Heart left ventricle (tissue), 16 donors: ENCODE measurements at places on chromosomes 11 and 22.

DNA sequence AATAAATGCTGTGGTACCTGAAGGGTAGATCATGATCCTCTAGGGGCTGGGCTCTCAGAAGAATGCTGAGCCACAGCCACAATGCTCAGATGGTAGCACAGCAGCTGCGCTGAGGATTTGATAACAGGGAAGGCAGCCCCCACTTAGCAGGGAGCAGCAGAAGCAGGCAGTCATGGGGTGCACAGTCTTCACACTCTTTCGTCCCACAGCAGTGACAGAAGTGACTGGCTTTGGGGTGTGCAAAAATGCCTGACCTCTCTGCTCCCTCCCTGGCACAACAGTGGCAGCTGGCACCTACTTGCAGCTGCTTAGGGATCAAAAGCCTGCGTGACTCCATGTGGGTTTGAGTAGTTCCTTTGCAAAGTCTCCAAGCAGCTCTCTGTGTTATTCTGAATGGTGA lies 1349.8 kb upstream of the RAG2 start:
- no peaks in the 10 kb centered on the region for H3K27me3 ChIP-seq
- no peaks in the 10 kb centered on the region for H3K4me1 ChIP-seq
- H3K4me3 ChIP-seq: no peak overlapping the region
- no peak for DNase-seq
- no peaks in the 10 kb centered on the region for H3K36me3 ChIP-seq

DNA sequence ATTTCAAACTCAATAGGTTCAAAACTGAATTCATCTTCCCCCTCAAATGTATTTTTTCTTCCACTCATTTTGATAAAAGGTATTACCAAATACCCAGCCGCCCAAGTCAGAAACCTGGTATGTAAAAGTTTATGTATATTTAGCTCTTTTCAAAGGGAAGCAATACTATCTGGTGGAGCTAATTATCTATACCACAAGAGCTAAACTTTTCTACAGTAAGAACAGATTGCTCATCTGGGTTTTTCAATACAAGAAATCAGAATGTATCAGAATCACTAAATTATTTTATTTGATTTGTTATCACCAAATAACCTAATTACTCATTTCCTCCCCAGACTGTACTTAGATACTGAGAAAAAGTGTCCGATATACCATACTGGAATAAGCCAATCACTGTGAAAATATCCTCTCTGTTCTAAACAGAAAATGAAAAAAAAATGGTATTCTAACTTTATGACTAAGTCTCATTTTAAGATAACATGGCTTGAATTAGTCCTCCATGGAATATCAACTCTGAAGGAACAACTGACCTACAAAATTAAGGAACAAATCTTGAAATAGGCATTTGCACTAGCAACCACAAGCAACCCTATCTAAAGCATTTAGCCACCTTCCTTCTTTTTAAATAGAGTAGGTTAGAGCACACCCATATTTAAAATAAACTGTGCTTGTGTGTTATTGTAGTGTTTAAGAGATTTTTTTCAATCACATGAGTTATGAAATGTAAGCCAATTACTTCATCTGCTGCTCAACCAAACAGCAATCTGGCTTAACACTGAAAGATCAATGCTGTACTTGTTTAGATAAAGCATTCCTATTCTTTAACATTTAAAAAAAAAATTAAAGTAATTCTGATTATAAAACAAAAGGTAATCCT lies 35.0 kb downstream of the RDX start:
- no peaks in the 10 kb centered on the region for H3K4me1 ChIP-seq
- no peak for DNase-seq
- H3K36me3 ChIP-seq: peaks cover 75% of the 10 kb centered on the region
- H3K4me3 ChIP-seq: no peak overlapping the region
- H3K27me3 ChIP-seq: no peaks in the 10 kb centered on the region

- H3K4me3 ChIP-seq: no peak overlapping the region
- H3K4me1 ChIP-seq: no peaks in the 10 kb centered on the region
- no peak for DNase-seq
- H3K27ac ChIP-seq: no peak overlapping the region
- H3K36me3 ChIP-seq: no peaks in the 10 kb centered on the region
- no peaks in the 10 kb centered on the region for H3K27me3 ChIP-seq
Measured at GRCh38 chr11:17244046-17244445, 32.5 kb upstream of the NUCB2 start.

DNA sequence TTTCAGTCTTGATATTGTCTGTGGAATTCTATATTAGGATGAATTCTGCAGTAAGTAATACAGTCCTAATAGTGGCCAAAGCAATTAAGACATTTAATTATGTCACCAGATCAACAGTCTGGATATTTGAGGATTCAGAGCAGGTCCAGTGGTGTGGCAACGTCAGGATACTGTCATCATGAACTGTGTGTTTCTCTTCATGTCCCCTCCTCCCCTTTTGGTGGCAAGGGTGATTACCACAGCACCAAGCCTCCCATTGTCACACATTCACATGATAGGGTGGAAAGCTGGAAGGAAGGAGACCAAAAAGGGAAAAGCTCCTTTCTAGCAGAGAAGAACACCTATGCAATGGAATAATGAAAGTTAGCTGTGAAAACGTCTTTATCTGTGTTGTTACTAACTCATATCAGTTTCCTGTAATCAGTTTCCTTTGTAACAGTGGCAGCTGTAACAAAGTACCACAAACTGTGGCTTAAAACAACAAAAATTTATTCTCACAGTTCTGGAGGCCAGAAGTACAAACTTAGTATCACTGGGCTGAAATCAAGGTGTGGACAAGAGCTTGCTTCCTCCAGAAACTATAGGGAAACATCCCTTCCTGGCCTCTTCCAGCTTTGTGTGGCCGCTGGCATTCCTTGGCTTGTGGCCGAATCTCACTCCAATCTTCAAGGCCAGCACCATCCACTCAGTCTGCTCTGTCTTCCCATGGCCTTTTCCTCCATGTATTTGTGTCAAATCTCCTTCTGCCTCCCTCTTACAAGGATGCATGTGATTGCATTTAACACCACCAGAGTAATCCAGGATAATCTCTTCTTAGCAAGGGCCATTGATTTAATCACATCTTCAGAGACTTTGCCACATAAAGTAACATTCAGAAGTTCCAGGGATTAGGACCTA lies 6.5 kb upstream of the RBM14 start:
- no peaks in the 10 kb centered on the region for H3K4me1 ChIP-seq
- H3K27me3 ChIP-seq: no peaks in the 10 kb centered on the region
- no peak for DNase-seq
- no peak overlapping the region for H3K27ac ChIP-seq
